Skin of body (tissue), 3 donors: ENCODE measurements at places on chromosomes 16 and 17. TPM values are rescaled to one million over a fixed set of nuclear protein-coding genes. Genes with fewer than 3 reads are reported as not detected.

- DNase-seq, result no peak
Observed at GRCh38 chr16:57946181-57946801, 24.6 kb downstream of the CNGB1 start.

Gene DNAI2
- total RNA-seq, result not detected

GRCh38 chr17:42288803-42289610 is 709 bp downstream of the STAT5A start:
- no peak for DNase-seq

- DNase-seq, result no peak
Observed at GRCh38 chr16:58809213-58809612, 75.1 kb upstream of the GOT2 start.

DNA sequence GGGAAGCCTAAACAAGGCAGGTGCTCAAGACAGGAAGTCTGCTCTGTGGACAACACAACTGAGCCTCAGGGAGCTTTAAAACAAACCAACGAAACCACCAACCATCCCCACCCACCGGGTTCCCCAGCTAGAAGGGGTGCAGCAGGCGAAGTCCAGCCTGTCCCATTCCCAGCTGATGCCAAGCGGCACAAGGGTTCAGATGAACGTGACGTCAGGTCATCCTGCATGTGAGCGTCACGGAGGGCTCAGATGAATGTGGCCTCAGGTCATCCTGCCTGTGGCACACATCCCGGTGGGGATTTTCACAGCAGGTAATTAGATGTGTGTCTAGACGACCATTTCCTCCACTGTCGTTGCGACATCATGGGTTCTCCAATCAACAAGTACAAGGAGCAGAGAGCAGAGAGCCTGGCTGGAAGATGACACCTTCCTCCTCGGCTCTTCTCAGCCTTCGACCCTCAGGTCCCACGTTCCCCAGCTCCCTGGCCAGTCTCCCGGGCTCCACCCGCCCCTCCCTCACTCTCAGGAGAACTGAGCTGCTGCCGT is 246.5 kb downstream of the FOXL1 start:
- no peak for DNase-seq

Gene APOH
- total RNA-seq, result not detected

DNA sequence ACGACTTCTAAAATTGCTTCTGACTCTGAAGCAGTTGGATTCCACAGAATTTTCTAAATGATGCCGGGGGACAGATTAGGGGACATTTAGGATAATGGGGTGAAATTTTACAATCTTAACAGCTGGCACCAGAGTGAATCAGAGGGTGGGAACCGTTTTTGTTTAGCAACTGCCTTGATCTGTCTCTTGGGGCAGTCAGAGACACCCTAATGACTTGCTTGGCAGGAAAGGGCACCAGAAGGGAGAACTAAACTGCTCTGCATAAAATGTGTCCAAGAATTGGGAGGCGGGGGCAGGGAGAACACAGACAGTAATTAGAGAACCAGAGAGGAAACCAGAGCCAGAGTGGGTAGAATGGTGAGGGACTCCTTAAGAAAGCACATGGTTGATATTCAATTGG is 6.1 kb upstream of the ABCC12 start:
- no peak for DNase-seq

DNA sequence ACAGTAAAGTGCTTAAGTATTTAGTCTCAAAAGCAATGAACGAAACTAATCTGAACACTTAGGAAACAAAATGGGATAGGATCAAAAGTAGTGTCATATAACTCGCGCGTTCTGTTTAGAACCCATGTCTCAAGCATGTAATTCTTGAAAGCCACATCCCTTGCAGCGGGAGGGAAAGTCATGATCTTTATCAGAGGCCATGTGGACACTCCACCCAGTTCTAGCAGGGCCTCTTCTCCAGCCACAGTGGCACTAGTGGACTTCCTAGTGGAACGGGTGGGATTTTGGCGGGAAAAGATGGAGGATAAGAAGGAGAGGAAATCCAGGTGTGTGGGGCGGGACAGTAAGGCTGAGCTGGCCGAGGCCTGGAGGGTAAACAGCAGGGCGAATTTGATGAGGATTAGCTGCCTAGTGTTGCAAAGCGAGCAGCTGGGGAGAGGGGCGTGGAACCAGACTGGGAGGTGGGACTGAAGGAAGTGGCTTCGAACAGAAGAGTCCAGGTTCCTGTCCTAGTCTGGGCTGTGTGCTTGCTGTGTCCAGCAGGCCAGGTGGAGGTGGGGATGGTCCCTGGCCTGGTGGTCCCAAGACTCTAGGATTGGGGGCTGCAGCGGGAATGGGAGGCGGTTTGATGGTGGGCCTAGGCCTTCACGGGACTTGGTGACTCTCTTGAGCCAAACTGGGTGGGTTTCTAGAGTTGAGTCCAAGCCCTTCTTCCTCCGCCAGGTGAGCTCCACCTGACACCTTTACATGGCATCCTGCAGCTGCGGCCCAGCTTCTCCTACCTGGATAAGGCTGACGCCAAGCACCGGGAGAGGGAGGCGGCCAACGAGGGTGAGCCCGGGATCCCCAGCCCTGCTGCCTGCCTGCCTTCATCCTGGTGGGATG is 15.9 kb downstream of the POLR3E start:
- no peak for DNase-seq

GRCh38 chr16:71557954-71558582 is 18.8 kb downstream of the TAT start:
- DNase-seq, result no peak

- no peak for DNase-seq
Observed at GRCh38 chr17:43905400-43905984, 1.8 kb downstream of the MPP2 start.

DNA sequence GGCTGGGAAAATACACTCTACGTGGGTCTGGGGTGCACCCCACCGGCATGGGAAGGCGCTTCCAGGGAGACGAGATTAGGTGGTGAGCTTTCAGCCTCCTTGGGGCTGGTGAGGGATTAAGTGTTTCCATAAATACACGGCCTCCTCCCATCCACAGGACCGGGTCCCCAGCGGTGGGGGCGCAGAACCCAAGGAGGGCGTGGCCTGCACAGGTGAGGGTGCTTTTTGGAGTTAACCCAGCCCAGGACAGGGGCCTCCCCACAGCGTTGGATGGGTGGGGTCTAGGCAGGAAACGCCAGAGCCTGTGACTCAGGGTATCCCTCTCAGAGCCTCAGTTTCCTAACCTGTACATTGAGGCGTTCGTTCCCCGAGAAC is 1.1 kb downstream of the C16orf74 start:
- no peak for DNase-seq

GRCh38 chr16:72785171-72785570 is 262.8 kb downstream of the ZFHX3 start:
- DNase-seq, result no peak
